ENCODE measurements at places on chromosomes 1 and 21.

DNA sequence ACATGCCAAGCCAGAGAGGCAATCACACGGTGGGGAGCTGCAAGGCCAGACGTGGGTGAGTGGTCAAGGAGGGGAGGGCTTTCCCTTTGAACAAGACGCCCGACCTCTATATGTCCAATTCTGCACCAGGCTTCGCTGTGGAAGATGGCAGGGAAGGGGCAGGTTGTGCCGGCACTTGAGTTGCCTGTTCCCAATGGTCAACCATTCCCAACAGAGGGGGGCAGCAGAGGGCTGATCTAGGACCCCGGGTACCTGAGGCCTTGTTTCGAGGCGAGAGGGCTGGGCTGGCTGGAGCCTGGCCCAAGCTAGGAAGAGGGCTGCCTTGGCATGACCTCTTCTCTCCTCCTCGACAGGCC is 64.9 kb downstream of the TMEM53 start:
- DNase-seq = no peak

GRCh38 chr1:212586206-212587015 is 22.1 kb upstream of the ATF3 start:
- no peak for DNase-seq

DNA sequence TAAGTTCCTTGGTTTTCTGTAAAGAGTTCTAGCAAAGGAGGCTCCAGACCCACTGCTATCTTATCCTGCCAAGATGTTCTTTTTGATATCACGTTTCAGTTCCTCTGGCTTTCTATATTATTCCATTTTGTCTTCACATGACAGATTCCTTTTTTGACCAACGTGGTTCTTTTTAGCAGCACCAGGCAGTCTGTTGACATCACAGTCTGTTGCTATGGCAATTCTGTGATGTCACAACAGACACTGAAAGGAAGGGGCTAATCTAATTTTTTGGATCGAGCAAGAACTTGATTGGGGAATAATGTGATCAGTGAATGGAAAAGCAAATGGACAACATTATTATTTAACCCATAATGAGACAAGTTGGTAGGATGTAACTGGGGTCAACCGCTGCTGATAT is 64.5 kb upstream of the GOLT1A start:
- no peak for DNase-seq

DNA sequence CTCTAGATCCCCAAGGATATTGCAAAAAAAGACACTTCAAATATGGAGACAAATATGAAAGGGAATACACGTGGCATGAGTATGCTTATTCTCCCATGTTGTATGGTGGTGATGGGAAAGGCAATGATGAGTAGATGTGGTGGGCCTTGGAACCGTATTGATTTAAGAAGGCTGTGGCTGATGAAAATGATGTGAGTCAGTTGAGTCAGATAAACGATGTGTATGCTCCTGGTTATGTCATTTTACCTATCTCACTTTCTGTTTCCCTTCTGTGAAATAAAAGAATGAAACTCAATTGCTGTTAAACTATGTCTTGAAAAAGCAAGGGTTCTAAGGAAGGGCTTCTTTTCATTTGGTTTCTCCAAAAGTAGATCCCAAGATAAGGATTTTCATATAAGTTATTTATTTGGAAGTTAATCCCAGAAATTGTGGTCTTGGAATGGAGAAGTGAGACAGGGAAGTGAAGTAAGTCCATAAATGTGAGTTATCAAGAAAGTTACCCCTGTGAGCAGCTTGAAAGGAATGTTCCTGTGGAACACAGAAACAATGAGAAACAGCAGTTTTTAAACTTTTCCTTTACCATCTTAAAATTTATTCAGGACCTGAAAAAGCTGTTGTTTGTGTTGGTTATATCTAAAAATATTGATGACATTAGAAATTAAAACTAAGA is 292.0 kb downstream of the DUSP10 start:
- no peak for DNase-seq

GRCh38 chr1:3109355-3109754 is 40.4 kb downstream of the PRDM16 start:
- DNase-seq = no peak

- DNase-seq = no peak
Observed at GRCh38 chr1:246793356-246793896, 69.2 kb downstream of the SCCPDH start.

DNA sequence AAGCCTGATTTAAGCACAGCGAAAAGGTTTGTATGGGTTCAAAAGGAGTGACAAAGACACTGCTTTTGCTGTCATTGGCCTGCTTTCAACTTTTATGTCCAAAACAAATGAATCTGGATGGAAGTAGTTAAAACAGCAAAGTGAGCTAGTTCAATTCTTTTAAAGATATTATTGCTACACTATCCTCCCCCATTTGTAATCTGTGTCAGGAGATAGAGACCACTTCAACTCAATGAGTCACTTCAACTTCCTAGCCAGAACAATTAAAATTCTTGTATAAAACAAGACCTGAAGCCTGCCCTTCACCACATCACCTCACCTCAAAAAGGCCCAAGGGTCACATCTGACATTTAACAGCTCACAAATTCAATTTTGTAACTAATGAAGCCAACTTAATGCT is 364.1 kb upstream of the LYPLAL1 start:
- no peak for DNase-seq

DNA sequence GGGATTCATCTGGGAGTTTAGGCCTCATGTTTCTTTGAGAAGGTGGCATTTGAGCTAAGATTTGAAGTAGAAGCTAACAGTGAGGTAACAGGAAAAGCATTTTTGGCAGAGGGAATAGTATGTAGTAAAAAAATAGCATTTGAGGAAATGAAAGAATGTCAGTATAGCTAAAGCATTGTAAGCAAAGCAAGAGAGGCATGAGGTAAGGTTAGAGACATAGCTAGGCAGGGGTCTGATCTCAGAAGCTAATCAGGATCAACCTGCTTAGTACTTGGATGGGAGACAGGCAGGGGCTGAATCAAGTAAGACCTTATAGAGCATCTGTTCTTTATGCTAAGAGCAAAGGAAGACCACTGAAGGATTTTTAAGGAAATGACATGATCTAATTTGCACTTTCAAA is 4.0 kb downstream of the POLR3C start:
- DNase-seq = no peak

GRCh38 chr1:2151252-2151651 is 43.3 kb downstream of the FAAP20 start:
- no peak for DNase-seq

- DNase-seq = no peak
Observed at GRCh38 chr1:110734133-110734680, 59.5 kb upstream of the KCNA3 start.

GRCh38 chr1:2894381-2895041 is 93.0 kb upstream of the TTC34 start:
- DNase-seq = no peak

DNA sequence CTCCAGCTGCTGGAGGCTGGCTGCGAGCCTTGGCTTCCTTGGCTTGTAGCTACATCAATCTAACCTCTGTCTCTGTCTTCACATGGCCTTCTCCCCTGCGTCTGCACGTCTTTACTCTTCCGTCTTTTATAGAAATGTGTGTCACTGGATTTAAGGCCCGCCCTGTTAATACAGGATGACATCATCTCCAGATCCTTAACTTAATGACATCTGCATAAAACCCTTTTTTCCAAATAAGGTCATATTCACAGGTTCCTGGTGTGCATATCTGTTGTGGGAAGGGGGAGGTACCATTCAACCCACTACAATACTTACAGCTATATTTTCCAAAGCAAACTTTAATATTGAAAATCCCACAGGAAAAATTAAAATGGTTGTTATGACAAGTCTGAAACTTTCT is 165.3 kb upstream of the FOXD3 start:
- no peak for DNase-seq

DNA sequence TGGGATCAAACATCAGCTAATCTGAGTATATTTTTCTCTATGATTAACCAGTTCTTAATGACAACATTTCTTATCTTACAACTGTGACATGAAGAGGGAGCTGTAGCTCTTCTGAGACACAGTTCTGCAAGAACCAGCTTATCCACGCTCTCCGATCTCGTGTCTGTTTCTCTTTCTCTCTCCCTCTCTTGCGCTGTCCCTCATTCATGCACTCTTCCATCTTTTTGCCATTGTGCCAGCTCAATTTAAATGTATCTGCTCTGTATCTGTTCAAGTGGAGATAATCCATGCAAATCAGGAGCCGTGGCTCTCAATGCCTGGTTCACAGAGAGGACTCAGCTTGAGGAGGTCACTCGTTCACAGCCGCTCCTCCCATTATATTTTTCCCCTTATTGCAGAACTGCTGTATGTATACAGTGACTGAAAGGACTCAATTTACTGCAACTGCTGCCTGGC is 494.7 kb upstream of the ADGRL2 start:
- no peak for DNase-seq

- no peak for DNase-seq
Observed at GRCh38 chr1:57471995-57472394, 48.1 kb upstream of the DAB1 start.

DNA sequence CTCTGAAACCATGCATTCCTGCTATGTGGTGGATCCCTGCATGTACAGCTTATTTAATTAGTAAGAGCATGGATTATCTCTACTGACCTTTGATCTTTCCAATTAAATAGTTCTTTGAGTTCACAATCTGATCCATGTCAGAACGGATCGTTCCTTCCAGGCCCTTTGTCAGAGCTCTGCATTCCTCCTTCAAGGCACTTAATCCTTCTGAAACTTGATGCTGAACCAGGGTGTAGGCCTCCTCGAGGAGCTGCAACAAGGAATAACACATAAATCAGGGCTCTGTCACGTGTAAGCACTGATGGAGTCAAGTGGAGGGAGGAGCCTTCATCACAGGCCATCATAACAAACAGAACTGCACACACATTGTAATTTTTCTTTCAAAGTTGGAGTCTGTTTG is 68.4 kb upstream of the EDEM3 start:
- no peak for DNase-seq

DNA sequence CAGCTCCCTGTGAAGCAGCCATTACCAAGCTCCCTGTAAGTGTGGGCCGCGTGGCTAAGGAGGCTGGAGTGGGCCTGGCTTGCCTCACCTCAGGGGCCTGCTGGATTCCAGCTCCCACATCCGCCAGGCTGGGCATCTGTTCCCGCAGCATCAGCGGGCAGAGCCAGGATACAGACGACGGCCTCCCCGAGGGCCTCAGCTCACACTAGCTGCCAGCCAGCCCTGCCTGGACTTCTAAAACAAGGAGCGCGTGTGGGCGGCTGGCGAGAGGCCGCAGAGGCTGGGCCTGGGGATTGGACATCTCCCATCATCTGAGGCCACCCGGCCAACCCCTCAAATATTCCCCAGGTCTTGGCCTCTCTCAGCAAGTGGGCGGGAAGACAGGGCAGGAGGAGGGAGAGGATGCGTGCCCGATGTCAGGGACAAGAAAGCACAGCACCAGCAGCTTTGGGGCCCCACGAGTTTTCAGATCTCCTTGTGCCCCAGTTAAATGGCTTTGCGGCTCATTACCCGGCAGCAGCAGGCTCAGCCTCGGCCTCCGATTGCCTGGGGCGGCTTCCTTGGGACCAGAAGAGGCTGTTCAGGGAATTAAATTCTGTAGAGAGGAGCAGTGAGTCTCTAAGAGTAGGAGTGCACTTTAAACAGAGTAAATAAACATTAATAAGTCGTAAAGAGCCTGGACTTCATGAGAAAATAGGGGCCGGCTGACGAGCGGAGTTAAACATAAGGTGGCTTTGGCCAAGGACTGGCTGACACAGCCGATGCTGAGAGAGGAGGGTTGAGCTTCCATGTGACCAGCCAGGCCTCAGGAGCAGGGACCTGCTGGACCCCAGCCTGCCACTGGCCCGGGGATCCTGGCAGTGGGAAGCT is 208.9 kb upstream of the C1orf174 start:
- no peak for DNase-seq

GRCh38 chr1:45542591-45542990 is 8.0 kb upstream of the AKR1A1 start:
- DNase-seq = no peak

- DNase-seq = no peak
Observed at GRCh38 chr1:5994713-5995621, 2.7 kb upstream of the NPHP4 start.

GRCh38 chr1:18950401-18951026 is 6.0 kb downstream of the IFFO2 start:
- no peak for DNase-seq

- no peak for DNase-seq
Observed at GRCh38 chr1:202643397-202644218, 66.6 kb downstream of the SYT2 start.

DNA sequence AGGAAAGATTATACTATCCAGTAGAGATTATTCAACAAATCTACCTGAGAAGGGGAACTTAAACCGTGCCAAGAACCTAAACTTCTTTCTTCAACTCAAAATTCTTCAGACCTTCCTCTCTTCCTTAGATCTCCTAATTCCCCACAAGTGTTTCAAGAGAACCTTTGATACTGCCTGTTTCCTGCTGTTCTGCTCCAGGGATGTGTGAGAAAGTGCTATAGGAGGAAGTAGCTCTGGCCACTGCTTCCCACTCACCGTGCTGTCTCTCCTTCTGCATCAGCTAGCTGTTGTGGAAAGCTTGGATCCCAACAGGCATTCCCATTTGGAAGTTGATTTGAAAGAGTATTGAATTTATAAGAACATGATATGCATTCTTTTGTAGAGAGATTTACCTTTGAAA is 4.5 kb upstream of the NOS1AP start:
- DNase-seq = no peak

GRCh38 chr1:18411321-18411720 is 69.4 kb upstream of the KLHDC7A start:
- DNase-seq = no peak

- DNase-seq = no peak
Observed at GRCh38 chr1:56933161-56933560, 32.7 kb downstream of the C8B start.

- no peak for DNase-seq
Observed at GRCh38 chr1:165842671-165843129, 15.3 kb downstream of the UCK2 start.

GRCh38 chr1:184881941-184882913 is 92.1 kb downstream of the NIBAN1 start:
- DNase-seq = no peak

- DNase-seq = no peak
Observed at GRCh38 chr21:14484188-14485009, 61.7 kb downstream of the SAMSN1 start.

DNA sequence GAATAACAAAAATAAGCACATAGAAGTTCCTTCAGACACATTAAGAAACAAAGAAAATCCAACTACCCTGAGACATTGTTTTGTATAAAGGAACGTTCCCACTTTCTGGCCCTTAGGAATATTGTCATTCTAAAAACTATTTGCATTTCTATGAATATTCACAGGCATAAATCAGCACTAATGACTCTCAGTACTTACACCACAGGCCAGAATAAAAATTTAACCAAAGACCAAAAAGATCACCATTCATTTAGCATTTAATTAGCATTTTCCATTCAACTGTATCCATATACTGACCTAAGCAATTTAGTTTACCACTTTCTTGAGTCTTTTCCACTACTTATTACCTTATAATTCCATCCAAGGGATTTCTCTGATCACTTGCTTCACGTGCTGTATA is 75.4 kb downstream of the TTLL7 start:
- no peak for DNase-seq

- no peak for DNase-seq
Observed at GRCh38 chr1:218348628-218349071, 3.5 kb downstream of the TGFB2 start.

DNA sequence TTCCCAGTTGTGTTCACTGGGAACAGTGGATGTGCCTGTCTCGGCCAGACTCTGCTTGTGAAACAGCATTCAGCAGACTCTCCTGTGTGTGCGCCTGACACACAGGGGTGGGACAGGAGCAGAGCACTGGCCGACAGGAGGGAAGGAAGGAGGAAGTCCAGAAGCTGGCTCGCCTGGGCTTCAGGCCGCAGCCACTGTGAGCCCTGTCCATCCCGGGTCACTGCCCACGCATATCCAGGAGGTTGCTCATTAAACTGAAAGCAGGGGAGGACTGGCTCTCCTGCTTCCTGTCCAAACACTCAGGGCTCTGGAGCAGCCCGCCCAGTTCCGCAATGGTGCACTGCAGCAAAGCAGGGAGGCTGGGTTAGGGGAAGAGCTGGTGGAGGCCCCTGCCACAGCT is 218.7 kb upstream of the VAMP3 start:
- DNase-seq = no peak
